ENCODE measurements at places on chromosomes 13 and 19.

DNA sequence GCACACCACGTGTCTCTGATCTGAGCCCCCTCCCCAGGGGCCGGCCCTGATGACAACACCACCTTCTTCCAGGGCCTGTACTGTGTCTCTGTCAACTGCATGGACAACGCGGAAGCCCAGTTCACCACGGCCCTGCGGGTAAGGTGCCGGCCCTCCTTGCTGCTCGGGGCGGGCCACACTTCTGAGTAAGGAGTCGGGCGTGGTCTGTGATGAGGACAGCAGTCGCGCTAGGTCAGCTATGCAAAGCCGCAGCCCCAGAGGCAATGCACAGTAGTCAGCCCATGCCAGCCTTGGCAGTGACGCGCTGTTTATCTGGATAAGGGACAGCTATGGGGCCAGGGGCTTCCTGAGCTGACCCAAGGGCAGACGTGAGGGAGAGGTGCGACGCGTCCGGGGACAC is 24.6 kb downstream of the MAU2 start:
- no peak for DNase-seq

DNA sequence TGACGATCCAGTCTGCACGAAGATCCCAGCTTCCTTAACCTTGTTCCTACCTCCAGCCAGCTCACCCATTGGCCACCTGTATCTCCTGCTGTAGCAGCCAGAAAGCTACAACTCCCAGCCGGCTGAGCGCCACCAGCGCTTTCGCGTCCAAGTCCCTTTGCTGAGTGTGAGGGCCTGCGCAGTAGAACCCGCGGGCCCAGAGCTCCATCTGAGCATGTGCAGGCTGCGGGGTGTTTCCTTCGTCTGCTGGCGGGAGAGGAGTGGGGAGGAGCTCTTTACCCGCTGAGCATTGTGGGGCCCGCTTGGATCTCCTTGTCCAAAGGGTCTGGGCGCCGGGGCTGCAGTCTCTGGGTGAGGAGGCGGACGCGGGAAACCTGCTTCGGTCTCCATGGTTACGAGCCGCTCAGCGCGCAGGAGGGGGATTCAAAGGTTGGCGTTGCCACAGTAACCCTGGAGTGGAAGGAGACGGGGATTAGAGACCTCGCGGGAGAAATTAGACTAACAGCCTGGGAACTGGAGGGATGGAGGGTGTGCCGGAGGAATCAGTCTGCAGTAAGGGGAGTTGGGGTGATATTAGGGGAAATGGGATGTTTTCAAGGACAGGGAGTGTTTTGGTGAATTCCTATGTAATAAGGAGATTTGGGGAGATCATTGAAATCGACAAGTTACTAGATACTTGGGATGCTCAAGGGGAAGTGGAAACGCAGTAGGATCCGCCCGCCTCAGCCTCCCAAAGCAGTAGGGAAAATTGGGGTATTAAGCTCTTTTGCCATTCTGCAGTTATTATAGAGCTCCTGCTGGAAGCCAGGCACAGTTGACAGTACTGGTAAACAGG is 33.5 kb downstream of the ZSWIM9 start:
- DNase-seq: peak; percentile 96

DNA sequence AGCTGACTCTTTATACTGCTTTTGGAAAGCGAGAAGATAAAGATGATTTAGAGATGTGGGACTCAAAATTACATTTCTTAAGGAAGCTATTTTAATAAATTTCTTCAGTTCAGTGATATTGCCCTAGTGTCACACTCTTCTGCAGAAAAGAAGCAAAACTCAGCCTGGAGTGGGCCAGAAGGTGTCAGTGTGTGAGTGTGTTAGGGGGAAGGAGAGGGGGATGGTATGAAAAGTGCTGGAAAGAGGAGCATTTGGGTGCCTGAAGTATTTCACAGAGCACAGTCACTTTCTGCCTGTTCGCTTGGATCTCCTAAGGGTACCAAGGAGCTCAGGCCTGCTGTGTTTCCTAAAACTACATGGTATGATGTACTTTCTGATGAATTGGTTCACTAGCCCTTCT is 84.5 kb upstream of the FRY start:
- DNase-seq: no peak

DNA sequence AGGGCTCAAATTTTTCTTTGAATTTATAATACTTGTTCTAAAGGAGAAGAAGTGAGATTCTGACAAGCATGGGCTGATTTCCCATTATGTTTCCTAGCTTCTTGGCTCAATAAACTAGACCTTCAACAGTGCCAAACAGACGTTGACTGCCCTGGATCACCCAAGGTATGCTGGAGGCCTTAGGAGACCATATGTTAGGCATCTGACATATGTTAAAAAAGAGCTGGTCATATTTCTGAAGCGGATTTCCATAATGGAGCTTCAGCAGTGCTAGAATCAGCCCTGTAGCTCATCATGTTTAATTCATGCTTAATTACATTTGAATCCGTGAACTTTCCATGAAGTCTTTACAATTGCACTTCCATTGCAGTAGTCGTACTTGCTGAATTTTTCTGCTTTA is 653.3 kb downstream of the DIAPH3 start:
- no peak for DNase-seq

GRCh38 chr19:2176337-2176994 is 12.7 kb downstream of the DOT1L start:
- DNase-seq: no peak

GRCh38 chr19:38684078-38684861 is 36.8 kb downstream of the ACTN4 start:
- DNase-seq: no peak

GRCh38 chr19:44744871-44745332 is 3.6 kb upstream of the BCL3 start:
- DNase-seq: no peak

DNA sequence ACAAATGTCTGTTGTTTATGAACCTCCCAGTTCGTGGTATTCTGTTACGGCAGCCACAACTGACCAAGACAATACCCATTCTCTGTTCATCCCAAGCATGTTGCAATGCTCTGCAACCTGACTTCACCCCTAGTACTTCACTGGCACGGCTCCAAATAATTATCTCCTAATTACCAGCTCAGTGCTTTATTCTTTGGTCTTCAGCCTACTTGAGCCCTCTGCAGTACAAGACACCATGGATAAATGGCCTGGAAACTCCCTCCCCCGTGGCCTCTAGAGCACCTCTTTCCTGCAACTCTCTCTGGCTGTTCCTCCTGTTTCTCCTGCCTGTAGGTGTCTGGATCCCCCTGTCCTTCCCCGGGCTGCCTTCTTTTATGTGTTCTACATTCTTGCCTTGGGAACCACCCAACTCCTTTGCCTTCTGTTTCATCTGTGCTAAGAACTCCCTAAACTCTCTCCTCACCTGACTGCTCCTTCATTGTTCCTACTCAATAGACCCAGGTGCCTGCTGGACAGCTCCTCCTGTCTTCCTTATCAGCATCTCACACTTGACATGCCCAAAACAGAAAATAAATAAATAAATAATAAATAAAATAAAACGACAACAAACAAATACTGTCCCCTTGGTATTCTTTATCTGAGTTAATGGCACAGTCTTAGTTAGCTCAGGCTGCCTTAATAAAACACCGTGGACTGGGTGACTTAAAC is 200.4 kb upstream of the IPO5 start:
- DNase-seq: no peak

DNA sequence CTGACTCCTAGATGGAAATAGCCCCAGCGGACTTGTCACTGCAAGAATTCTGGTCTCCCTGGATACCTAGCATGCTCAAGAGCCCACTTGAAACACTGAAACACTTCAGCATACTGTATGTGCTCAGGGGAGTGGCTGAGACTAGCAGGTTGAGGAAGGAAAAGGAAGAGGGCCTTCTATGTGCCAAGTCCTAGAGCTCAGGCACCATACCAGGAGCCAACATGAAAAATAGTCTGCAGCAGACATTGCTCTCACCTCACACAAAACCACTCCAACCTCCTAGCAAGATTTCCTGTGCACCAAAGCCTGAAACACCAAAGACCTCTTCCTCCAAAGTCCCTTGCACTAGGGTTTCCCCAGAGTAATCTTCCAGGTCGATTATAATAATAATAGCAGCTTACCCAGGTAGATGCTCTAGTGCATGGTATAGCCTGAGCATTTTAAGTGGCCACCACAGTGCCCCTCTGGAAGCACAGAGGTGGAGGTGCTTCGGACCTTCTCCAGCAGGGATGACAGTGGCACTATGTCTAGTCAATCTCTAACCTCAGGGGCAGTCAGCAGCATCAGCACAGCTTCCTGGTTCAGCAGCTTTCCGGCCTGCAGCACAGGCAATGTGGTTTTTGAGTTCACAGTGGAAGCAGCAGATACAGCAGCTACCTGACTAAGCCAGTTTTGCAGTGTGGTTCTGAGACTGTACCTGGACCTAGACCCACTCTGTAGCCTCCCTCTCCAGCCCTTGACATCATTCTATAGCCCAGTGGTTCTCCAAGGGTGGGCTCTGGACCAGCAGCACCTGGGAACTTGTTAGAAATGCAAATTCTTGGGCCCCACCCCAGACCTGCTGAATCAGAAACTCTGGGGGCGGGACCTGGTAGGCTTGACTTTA is 45.6 kb upstream of the UBE2L5 start:
- DNase-seq: no peak

GRCh38 chr19:33317517-33317916 is 15.2 kb upstream of the CEBPA start:
- DNase-seq: no peak

DNA sequence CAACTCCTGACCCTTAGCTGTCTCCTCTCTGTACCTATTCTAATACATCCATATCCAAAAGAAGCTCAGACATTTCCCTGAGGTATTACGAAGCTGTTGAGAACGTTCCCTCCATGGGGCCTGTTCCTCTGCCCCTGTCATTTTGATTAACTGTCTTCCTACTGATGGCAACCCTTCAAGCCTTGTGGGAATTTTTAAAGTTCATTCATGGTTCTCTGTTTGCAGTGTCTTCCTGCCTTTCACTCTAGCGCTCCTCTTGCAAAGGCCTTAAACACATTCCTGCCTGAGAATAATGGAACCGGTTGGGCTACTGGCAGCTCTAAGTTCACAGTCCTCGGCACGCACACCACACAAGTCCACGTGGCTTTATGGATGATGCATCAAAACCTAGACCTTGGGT is 66.1 kb downstream of the LHFPL6 start:
- DNase-seq: no peak

GRCh38 chr13:103002279-103002678 is 63.9 kb downstream of the SLC10A2 start:
- DNase-seq: no peak

DNA sequence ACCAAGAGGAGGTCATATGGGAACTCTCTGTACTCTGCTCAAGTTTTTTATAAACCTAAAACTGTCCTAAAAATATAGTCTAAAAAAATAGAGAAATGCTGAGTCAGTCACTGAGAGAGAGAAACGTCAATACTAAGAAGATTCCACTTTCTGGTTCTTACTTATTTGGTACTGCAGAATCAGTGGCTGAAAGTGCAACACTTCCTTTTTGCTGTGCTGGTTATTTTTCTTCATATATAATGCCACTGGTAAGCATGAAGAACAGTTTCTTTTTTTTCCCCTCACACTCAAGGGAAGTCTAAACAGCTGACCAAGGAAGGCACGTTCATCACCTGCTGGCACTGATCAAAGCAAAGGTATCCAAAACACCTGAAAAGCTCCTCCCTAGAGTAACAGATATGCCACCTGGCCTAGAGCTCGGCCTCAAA is 44.3 kb upstream of the N4BP2L1 start:
- DNase-seq: peak; percentile 23

- DNase-seq: no peak
Observed at GRCh38 chr13:28286263-28286662, 147.9 kb downstream of the PAN3 start.

GRCh38 chr19:31718898-31719297 is 369.7 kb upstream of the TSHZ3 start:
- DNase-seq: no peak

- no peak for DNase-seq
Observed at GRCh38 chr19:16824658-16825311, 4.4 kb upstream of the SIN3B start.

- DNase-seq: no peak
Observed at GRCh38 chr19:33239223-33239975, 13.7 kb upstream of the SLC7A10 start.

DNA sequence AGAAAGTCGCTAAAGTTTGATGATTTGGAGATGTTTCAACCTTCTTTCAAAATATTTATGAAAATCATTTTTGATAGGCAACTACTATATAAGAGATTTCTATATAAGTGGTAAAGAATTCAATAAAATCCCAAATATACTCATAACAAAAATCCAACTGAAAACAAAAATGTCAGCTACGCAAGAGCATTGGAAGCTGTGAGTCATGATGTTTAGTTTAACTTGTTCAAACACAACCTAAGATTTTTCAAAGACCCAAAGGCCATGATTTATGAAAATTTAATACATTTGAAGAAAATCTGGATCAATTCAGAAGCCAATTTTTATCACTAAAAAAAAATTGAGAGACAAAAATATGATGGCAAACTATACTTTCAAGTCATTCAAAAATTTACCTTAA is 226.6 kb downstream of the MZT1 start:
- no peak for DNase-seq

DNA sequence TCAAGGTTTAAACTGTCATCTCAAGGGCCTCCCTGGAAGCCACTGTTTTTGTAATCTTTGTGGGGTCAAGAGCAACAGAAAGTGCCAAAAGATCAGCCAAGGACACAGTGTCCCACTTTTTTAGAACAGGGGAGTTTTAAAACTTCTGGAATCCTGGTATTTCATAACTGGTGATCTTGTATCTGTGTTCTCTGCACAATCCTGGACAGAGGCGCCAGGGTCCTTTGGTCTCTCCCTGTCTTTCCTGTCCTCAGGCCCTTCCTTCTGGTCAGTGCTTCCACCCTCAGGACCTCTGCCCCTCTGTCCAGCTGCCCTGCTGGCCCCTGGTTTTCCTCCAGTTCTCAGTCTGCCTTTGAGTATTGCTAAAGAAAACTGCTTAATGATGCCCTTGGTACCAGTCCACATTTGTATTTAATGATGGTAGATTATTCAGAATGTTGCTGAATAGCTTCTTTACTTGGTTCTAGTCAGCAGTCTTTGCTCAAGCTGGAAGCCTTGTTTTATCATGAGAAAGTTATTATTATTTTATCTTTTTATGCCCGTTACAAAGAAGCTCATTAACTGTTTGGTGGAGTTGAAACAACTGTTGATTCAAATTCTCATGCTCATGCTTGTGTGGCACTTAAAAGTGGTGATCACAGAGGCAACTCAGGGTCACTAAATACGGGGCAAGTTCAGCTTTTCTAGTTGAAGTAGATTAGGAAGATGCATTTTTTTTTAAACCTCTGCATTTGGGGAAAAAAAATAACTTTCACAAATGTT is 47.5 kb downstream of the WASF3 start:
- no peak for DNase-seq

GRCh38 chr19:49368711-49369358 is 5.2 kb downstream of the DKKL1 start:
- DNase-seq: no peak

- no peak for DNase-seq
Observed at GRCh38 chr13:30727491-30728355, 7.6 kb upstream of the ALOX5AP start.

DNA sequence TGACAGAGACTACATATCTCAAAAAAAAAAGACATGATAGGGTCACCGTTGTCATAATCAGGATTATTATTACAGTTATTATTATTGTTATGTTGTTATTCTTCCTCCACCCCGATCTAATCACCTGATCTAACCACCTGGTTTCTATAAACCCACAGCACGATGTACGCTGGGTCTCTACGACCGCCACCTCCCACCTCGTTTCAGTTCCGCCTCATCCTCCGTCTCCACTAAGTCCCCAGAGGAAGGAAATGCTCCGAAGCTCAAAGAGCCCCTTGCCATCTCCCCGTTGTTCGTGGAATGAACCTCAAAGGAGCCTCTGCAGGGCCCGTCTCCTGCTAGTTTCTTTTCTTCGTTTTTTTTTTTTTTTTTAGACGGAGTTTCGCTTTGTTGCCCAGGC is 15.9 kb upstream of the MEIS3 start:
- no peak for DNase-seq

- DNase-seq: peak; percentile 68
Observed at GRCh38 chr13:110431425-110432294, 124.6 kb downstream of the COL4A2 start.

Measured in hindlimb muscle (tissue), 1 donor.